ENCODE measurements at places on chromosomes 7 and 10. TPM values are rescaled to one million over a fixed set of nuclear protein-coding genes. Genes with fewer than 3 reads are reported as not detected.

DNA sequence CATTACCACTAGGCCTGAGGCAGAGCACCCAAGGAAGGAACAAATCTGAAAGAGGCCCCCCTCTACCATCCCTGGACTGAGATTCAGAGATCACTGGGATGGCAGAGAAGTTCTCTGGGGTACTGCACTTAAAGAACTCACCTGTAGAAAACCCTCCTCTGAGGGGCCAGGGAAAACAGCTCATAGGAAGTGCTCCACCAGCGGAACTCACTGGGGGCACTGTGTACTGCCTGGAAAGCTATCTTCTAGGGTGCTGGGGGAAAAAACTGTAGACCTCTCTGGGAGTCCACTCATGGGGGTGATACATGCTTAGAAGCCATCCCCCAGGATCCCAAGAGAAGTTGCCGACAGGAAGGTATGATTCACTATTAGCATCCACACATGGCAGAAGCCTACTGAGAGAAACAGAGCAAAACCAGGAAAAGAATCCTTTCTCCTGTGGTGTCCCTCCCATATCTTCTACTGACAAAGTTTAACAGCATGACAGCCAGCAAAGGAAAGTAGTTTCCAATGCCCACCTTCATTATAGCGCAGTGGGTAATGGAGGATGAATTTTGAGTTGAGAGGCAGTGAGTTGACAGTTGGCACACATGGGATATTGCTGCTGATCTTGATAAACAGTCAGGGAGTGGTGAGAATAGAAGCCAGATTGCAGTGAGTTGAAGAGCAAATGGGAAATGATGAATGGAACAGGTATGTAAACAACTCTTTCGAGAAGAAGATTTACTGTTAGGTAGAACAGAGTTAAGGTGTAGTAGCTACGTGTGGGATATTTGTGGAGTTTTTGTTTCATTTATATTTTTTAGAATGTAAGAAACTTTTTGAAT lies 20.9 kb downstream of the ANKIB1 start:
- no peak for DNase-seq
- no peaks in the 10 kb centered on the region for H3K4me1 ChIP-seq
- H3K4me3 ChIP-seq, result no peak overlapping the region
- no peaks in the 10 kb centered on the region for H3K27me3 ChIP-seq

DNA sequence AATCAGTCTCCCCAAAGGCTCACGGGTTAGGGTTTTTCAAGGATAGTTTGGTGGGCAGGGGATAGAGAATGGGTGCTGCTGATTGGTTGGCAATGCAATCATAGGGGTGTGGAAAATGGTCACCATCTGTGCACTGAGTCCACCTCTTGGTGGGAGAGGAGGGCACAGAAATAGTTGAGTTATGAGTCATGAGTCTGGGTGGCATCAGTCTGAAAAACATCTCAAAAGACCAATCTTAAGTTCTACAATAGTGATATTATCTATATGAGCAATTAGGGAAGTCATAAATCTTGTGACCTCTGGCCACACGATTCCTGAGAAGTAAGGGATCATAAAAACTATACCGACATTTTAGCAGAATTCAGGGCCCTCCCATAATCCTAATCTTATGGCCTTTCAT lies 62.7 kb downstream of the LGI1 start:
- H3K36me3 ChIP-seq, result no peaks in the 10 kb centered on the region
- peaks cover 5% of the 10 kb centered on the region for H3K4me1 ChIP-seq
- no peak overlapping the region for H3K27ac ChIP-seq
- no peak overlapping the region for H3K4me3 ChIP-seq

VPS37D gene
- 4.4 TPM for total RNA-seq

SORCS3 gene
- total RNA-seq, result not detected

GRCh38 chr7:70458745-70459144 lies 673.2 kb upstream of the GALNT17 start:
- H3K27me3 ChIP-seq, result no peaks in the 10 kb centered on the region
- H3K4me3 ChIP-seq, result no peak overlapping the region
- no peak overlapping the region for H3K27ac ChIP-seq
- DNase-seq, result no peak
- H3K36me3 ChIP-seq, result no peaks in the 10 kb centered on the region
- H3K4me1 ChIP-seq, result no peaks in the 10 kb centered on the region

DNA sequence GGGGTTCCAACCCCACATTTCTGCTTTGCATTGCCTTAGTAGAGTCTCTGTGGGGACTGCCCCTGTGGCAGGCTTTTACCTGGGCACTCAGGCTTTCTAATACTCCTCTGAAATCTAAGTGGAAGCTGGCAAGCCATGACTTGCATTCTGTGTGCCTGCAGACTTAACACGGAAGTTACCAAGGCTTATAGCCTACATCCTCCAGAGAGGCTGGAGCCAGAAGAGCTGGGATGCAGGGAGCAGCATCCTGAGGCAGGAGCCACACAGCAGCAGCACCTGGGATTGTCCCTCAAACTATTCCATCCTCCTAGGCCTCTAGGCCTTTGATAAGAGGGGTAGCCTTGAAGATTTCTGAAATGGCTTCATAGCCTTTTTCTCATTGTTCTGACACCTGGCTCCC lies 22.1 kb upstream of the ABCC2 start:
- H3K36me3 ChIP-seq, result peaks cover 7% of the 10 kb centered on the region
- peaks cover 5% of the 10 kb centered on the region for H3K4me1 ChIP-seq
- no peaks in the 10 kb centered on the region for H3K27me3 ChIP-seq
- no peak for DNase-seq
- H3K4me3 ChIP-seq, result no peak overlapping the region

DNA sequence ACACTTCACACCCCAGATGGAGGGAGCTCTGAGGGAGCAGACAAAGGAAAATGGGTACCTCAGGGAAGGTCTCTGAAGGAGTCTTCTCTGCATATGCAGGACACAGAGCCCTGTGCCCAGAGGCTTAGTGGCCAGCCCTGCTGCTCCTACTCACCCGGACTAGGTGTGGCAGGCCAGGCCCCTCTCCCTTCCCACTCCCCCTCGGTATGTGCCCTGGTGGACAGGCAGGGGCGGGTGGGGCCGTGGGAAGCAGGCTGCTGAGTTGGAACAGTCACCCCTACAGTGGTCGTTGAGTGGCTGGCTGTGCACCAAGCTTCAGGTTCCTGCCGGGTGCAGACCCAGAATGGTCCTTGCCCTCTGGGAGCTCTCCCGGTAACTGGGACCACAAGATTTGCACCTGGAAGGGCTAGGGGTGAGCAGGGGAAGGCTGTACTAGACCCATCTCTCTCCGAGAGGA lies 68.6 kb downstream of the ZMIZ1 start:
- DNase-seq, result no peak
- H3K36me3 ChIP-seq, result no peaks in the 10 kb centered on the region
- no peaks in the 10 kb centered on the region for H3K27me3 ChIP-seq
- H3K4me1 ChIP-seq, result peaks cover 5% of the 10 kb centered on the region
- H3K27ac ChIP-seq, result no peak overlapping the region

DNA sequence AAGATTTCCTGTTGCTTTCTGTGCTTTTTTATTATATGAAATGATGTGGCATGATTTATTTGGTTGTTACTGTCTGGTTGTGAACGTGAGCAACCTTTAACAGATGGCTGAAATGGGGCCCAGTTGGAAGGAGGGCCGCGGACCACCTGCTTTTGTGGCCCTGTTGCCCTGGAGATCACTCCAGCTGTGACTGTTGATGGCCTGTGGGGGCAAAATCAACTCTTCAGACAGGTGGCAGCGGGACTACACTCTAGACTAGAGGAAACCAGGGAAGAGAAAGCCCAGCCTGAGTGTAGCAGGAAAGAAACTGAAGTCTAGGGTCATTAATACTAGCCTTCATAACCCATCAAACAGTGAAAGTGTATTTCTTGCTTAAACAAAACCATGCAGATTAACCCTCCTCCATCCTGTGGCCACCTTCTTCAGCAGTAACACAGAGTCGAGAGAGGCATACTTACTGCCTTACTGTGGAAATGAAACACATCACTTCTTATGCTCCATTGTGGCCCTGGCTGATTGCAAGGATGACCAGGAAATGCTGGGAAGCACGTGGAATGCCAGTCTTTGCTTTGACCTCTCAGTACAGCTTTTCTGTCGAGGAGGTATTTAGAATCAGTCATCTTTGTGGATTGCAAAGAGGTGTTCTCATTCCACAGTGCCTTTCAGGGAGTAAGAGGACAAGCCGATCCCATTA lies 80.5 kb downstream of the CCNY start:
- no peaks in the 10 kb centered on the region for H3K36me3 ChIP-seq
- H3K27me3 ChIP-seq, result no peaks in the 10 kb centered on the region
- DNase-seq, result no peak
- H3K4me3 ChIP-seq, result no peak overlapping the region

DYNC1I1 gene
- total RNA-seq, result 0.13 TPM

- H3K4me3 ChIP-seq, result no peak overlapping the region
- DNase-seq, result no peak
- H3K36me3 ChIP-seq, result no peaks in the 10 kb centered on the region
- no peak overlapping the region for H3K27ac ChIP-seq
These were observed 203.5 kb downstream of the USP6NL start for GRCh38 chr10:11407939-11408338.

- no peaks in the 10 kb centered on the region for H3K27me3 ChIP-seq
- no peak overlapping the region for H3K4me3 ChIP-seq
- no peak for DNase-seq
- H3K27ac ChIP-seq, result no peak overlapping the region
- H3K36me3 ChIP-seq, result no peaks in the 10 kb centered on the region
- peaks cover 10% of the 10 kb centered on the region for H3K4me1 ChIP-seq
These were observed 1.9 kb downstream of the SEMA4G start for GRCh38 chr10:100970914-100971811.

DNA sequence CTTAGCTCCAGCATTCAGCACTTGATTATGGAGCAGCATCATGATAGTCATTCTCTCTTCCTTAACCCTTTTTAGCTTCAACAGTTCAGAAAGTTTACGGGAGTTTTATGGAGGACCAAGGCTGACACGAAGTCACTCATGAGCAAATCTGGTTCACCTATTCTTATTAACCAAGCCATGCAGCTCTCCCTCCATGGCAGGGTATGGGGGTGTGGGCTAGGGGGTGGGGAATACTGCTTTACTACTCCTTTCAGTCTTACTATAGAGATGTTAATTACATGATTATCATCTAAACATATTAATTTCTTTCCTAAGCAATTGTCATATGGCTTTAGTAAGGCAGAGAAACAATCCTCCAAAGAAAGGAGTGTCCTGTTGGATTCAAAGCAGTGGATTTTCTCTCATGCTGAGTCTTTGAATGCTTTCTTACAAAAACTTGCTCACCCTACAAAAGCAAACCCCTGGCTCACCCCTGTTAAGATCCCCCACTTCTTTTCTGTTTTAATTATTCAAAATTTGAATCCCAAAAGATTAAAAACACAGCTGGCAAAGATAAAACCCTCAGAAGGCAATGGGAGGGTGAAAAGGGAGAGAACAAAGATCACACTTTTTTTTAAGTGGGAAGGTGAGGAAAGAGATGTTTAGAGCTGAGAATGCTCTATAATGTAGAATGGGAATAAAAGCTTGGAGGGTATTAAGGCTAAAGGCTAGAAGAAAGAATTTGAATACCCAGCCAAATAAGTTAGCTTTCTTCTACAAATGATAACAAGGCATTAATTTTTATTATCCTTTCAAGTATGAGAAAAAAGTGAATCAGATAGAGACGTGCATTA lies 46.4 kb upstream of the SEMA3E start:
- H3K4me3 ChIP-seq, result no peak overlapping the region
- no peak overlapping the region for H3K27ac ChIP-seq
- no peaks in the 10 kb centered on the region for H3K27me3 ChIP-seq

DNA sequence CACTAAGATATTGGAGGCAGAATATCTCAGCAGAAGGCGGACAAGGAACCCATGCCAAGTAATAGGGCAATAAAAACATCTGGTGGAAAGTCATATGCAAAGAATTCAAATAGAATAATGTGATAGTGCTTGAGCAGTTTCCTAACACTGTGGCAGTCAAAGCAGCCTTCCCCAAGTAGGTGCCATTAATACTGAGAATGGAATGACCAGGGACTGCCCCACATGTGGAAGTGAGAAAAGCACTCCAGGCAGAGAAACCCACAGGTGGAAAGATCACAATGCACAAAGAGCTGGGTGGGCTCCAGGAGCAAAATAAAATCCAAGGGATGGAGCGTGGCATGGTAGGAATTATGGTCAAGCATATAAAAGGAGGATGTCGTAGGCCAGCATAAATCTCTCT lies 64.4 kb upstream of the NME8 start:
- DNase-seq, result no peak
- no peak overlapping the region for H3K4me3 ChIP-seq

- no peak overlapping the region for H3K4me3 ChIP-seq
- no peak for DNase-seq
- H3K36me3 ChIP-seq, result no peaks in the 10 kb centered on the region
- H3K4me1 ChIP-seq, result no peaks in the 10 kb centered on the region
- H3K27me3 ChIP-seq, result no peaks in the 10 kb centered on the region
- H3K27ac ChIP-seq, result no peak overlapping the region
These were observed 138.6 kb downstream of the LHPP start for GRCh38 chr10:124600051-124600880.

GRCh38 chr7:85554236-85555178 lies 367.7 kb upstream of the SEMA3D start:
- no peak overlapping the region for H3K4me3 ChIP-seq
- DNase-seq, result peak; percentile 50
- no peaks in the 10 kb centered on the region for H3K4me1 ChIP-seq
- no peaks in the 10 kb centered on the region for H3K27me3 ChIP-seq
- H3K27ac ChIP-seq, result no peak overlapping the region
- H3K36me3 ChIP-seq, result no peaks in the 10 kb centered on the region

DNA sequence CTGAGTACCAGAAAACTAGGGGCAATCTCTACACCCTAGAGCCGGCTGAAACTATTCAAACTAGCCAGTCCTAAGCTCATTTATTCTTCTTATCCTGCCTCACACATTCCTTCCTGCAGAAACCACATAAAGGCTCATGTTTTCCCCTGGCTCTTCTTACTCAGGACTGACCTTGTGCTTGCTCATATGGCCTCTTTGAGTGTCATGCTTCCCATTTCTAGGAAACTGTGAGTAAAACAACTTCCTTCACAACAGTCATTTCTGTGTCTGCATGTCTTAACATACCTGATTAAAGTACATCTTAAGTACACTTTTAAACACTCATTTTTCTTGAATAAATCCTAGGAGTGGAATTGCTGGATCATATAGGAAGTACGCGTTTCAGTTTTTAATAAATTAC lies 52.3 kb upstream of the KIAA1217 start:
- no peaks in the 10 kb centered on the region for H3K4me1 ChIP-seq
- no peaks in the 10 kb centered on the region for H3K27me3 ChIP-seq
- no peak overlapping the region for H3K27ac ChIP-seq

DNA sequence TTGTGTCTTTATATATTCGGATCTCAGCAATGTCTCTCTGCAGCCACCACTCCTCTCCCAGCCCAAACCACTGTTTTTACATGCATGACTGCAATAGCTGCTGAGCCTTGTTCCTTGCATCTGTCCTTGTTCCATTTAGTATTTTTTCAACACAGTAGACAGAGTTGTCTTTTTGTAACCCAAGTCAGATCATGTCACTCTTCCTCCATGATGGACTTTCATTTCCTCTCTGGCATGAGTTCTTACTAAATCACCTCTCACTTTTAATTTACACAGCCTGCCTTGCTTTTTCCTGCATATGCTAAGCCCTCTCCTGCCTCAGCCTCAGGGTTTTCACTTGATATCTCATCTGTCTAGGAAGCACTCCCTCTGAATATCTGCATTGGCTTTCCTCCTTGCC lies 353.2 kb downstream of the HGF start:
- no peaks in the 10 kb centered on the region for H3K36me3 ChIP-seq
- H3K4me3 ChIP-seq, result no peak overlapping the region
- no peaks in the 10 kb centered on the region for H3K4me1 ChIP-seq
- no peak for DNase-seq

Data from Panc1 (cell line).